ENCODE measurements at places on chromosomes 6 and 20.

DNA sequence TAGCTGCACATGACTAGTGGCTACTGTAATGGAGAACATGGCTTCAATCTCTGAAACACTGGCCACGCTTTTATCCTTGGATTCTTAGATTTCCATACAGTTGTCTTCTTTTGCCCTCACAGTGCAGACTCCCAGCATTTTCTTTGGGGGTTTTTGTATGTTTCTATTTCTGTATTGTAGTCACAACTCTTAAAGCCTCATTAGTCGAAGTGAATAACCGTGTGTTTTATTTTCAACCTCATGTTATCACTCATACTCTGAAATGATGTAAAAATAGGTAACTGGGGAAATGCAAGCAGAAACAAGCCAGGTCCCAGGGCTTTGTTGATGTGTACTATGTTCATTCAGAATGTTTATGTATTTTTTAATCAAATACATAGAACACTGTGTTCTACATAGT lies 162.9 kb downstream of the JARID2 start:
- no peak for DNase-seq

- no peak for DNase-seq
These were observed 46.7 kb downstream of the TBC1D7 start for GRCh38 chr6:13281686-13282085.

DNA sequence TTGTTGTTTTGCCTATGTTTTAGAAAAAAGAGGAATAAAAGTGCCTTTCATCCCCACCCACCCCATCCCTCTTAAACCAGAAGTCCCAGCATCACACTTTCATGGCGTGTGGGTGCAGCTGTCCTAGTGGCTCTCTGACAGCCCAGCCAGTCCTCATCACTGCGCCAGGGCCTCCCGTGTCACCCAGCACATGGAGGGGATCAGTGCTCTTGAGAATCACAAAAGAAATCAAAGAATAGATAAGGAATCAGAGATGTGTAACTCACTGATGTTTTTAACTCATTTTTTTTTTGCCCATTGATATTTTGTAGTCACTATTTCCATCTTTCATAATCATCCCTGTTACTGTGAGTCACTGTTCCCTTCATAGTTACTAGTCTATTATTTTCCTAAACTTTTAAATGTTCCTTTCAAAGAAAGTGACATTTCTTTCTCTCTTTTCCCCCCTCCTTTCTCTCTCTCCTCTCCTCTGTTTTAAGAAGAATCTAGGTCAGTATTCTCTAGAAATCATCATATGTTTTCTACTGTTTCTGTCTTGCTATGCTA lies 78.6 kb downstream of the AIG1 start:
- no peak for DNase-seq

DNA sequence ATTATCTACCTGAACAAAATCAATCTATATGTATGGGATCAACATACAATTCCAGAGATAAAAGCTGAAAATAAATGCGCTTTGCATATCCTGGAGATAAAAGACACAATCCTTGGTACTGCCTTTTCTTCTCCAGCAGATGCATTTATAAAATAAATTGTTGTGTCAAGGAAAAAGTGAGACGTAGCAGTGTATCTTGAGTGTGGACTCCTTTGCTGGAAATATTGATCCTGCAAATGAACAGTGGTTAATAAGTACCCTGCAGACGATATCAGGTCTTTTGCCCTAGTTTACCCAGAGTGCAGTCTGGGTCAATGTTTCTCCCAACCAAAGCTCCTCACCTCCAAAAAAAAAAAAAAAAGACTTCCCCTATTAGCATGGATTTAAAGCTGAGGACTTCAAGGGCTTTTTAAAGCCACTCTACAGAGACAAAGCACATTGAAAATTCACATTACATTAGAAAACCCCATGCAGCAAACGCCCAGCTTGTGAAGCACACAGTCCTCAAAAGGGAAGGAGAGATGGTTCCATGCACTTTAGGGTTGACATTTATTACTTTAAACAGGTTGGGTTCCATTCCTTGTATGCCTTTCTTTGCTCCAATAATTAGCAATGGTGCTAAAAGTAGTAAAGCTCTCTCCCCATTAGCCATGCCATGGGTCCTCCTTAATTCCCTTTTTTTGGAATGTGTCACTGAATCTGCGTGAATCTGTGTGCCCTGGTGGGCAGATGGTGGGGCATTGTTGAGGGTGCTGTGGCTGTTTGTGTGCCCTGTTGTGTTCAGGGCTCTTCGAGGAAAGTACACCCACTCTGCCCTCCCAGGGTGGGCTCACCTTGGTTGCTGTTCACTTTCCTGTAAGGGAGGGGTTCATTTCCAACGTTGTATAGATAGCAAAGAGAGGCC lies 21.1 kb downstream of the FOXA2 start:
- no peak for DNase-seq

GRCh38 chr6:150915880-150916265 lies 50.4 kb downstream of the MTHFD1L start:
- no peak for DNase-seq

- DNase-seq = no peak
These were observed 667 bp downstream of the CAP2 start for GRCh38 chr6:17393892-17394631.

- no peak for DNase-seq
These were observed 73.6 kb upstream of the AKAP12 start for GRCh38 chr6:151166180-151166579.

DNA sequence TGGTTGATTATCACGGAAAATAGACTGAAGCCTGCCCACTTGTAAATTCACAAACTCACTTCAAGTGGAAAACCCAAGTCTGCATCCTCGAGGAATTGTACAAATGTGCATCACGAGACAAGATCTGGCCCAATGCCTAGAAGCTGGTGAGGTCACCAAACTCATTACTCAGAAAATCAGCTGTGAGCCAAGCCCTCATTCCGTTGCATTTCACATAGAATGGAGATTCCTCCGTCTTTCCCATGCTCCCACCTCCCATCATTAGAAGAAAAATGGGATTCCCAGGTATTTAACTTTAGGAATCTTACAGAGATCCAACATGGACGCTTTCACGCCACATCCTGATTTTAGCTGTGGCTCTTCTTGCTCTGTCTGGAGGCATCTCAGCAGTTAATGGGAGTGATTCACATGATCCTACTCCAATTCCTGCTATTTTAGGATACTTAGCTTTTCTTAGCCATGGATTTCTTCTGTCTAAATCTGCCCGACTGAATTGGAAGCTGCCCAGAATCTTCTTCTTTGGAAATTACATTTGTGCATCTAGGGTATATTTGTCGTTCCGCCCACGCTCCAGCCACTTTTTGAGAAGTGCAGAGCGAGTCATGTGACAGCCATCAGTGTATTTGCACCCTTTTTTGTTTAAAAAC lies 68.7 kb upstream of the STMND1 start:
- DNase-seq = no peak

- DNase-seq = peak; percentile 67
These were observed 51.9 kb upstream of the SLC22A16 start for GRCh38 chr6:110528101-110528929.

- no peak for DNase-seq
These were observed 37.3 kb downstream of the KIF3B start for GRCh38 chr20:32314768-32315167.

GRCh38 chr6:43628393-43629103 lies 516 bp downstream of the GTPBP2 start:
- DNase-seq = peak; percentile 67

DNA sequence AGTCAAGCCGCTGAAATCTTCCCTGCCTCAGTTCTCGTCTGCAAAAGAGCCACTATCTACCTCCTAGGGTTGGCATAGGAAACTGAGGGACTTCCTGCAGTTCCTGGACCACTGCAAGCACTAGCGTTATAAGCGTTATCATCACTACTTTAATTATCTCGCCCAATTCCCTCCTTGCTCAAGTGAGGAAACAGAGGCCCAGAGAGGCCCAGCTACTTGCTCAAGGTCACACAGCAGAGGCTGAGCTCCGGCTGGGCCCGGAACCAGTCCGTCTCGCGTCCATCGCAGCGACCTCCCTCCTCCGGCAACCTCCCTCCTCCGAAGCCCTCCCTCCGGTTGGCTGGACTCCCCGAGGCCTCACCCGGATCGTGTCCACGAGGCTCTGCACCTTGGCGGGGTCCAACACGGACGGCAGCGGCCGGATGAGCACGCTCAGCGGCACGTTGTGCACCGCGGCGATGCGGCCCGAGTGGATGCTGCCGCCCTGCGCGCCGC lies 338 bp downstream of the SRXN1 start:
- DNase-seq = no peak

- peak; percentile 26 for DNase-seq
These were observed 56.3 kb upstream of the TULP1 start for GRCh38 chr6:35569011-35569461.

GRCh38 chr6:26217714-26218075 lies 130.5 kb downstream of the HFE start:
- no peak for DNase-seq

DNA sequence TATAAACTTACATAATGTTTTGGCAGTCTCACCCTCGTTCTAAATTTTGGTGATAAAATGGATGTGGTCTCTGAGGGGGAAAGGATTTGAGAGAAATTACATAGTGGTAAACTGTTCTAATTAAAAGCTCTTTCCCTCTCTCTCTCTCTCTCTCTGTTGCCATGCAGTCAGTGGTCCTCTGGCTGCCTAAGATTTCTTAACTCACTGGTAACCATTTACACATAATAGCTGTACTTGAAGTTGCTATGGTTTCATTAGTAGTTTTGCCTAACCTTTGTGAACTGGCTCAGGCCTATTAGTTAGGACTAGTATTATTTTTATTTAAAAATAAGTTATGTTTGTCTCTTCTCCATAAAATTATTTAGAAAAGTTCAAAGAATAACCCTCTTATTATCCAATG lies 42.0 kb downstream of the MAPK14 start:
- DNase-seq = no peak

- no peak for DNase-seq
These were observed 22.1 kb upstream of the SNTA1 start for GRCh38 chr20:33465481-33466302.

DNA sequence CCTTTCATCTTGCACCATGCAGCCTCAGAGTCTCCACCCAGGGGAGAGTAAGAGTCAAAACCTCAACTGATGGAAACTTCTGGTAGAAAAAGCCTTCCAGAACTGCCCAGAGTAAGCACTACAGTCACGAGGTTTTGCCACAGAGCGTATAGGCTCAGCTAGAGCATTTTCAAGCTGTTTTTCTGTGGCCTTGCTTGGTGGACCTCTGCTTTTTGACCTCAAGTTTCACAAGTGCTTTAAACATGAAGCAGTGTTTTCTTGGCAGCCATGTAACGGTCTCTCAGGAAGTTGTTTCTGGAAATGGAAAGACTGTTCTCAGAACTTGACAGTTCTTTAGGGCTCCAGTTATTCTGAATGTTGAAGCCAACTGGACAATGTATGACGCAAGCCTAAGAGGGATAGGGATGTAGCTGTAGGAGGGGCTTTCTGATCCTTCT lies 146.5 kb downstream of the ZDHHC14 start:
- no peak for DNase-seq

Measured in CD4-positive, alpha-beta T cell treated with Interleukin-4 for 1 hour (primary cell).